ENCODE measurements at places on chromosomes 3 and 15.

DNA sequence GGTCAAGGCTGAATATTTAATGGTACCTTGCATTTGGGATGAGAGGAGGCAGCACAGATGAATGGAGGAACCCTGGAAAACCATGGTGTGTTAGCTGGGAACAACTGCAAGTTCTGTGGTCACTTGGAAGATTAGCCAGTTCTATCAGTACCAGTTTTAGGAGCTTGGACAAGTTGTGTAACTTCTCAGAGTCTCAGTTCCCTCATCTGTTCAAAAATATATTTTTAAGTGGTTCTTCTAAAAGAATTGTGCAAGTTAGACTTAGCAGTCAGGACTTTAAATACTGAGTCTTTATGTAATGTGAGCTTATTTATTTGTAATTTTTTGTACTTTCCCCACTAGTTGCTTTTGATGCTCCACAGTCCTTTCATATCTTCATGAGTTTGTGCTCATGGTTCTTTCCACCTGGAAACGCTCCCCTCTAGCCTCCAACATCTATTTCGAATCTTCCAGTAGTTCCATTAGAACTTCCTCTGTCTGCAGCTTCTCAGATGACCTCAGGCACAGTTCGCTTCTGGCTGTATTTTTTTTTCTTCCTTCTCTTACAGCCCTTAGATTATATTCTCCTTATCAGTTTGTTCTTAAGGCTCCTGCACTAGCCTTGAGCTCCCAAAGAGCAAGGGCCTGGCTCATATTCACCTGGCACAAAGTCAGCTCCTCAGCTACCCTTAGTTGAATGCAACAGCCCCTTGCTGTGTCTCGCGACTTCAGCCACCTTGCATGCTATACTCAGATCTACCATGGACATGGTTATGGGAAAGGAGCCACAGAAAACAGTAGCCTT, 27.1 kb downstream of the ITPR1 start:
- DNase-seq, result no peak

GRCh38 chr3:113758389-113759024, 11.7 kb downstream of the ATP6V1A start:
- no peak for DNase-seq

DNA sequence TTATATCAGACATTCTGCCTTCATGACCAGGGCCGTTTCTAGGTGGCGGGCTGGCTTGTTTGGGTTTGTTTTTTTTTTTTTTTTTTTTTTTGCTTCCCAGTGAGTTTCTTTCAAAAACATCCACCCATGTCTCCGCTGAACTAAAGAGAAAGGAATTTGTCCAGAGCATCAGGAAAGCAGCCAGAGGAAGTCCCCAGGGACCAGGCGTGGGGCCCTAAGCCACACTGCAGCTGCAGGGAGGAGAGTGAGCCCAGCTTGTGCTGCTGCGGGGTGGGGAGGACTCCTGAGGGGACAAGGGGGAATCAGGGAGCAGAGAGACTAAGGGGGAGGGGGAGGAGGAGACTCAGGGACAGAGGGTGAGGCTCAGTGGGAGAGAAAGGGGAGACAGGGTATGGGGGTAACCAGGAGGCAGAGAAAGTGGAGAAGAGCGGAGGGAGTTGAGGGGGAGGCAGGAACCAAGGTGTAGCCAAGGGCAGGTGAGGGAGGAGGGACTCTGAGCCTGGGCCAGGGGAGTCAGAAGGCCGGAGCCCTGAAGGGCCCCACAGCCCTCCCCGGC, 49.5 kb downstream of the CYP11A1 start:
- no peak for DNase-seq

- no peak for DNase-seq
Observed at GRCh38 chr3:52084954-52085680, 28.7 kb upstream of the DUSP7 start.

- DNase-seq, result no peak
Observed at GRCh38 chr15:70257047-70257446, 159.3 kb upstream of the TLE3 start.

GRCh38 chr15:75136118-75136517, 65.6 kb upstream of the C15orf39 start:
- DNase-seq, result no peak

DNA sequence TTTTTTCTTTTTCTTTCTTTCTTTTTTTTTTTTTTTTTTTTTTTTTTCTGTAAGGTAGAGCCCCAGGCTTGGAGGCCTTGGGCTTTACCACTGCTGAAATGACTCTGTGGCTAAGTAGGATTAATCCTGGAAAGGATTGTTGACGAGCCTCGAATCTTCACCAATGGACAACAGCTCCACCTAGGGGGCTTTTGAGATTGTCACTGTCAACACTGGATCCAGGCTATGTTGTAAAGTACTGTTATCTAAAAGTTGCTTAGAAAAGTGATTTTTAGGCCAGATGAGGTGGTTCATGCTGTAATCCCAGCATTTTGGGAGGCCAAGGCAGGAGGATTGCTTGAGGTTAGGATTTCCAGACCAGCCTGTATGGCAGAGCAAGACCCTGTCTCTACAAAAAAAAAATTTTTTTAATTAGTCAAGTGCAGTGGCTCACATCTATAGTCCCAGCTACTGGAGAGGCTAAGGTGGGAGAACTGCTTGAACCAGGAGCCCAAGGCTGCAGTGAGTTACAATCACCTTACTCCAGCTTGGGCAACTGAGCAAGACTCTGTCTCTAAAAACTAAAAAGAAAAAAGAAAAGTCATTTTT, 41.6 kb downstream of the KLHL18 start:
- peak; percentile 12 for DNase-seq

DNA sequence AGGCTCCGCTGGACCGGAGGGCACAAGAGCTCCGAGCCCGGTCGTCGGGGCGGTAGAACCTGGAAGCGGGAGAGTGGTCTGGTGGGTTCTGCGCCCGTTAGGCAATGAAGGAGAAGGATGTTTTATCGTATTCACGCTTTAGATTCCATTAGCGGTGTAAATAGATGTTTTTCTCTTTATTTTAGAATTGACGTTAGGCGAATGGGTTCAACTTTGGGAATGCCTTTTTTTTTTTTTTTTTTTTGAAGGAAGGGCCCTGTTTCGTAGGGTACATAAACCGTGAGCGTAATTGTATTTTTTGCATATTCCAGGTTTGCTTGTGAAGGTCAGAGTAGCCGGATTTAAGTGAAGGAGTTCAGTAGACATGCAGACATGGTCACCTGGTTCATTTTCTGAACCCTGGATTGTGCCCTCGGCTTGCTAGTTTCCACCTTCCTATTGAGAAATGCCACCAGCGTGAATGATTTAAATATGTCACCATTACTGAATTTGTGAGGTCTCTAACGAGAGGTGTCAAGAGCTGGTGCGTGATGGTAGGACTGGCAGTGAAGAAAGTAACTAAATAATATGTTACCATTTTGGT, 808 bp downstream of the RBM6 start:
- no peak for DNase-seq

DNA sequence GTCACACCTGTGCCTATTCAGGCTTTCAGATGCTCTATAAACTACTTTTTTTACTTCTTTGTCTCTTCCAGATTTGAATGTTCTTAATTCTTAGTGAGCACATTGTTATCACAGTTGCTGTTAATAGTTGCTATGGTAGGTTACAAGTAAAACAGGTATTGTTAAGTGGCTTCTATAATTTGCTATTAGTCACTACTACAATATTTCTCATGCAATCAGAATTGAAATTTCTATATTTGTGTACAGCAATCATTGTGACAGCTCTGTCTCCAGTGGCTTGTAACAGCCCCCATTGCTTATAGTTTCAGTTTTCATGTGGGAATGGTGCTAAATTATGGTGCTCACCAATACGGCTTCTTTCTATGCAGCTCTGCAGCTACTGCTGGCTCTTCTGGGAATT, 318.4 kb upstream of the GOLIM4 start:
- DNase-seq, result no peak

GRCh38 chr3:119401069-119401468, 62.3 kb downstream of the TMEM39A start:
- no peak for DNase-seq

GRCh38 chr3:52493232-52494017, 1.7 kb upstream of the STAB1 start:
- DNase-seq, result no peak

- DNase-seq, result no peak
Observed at GRCh38 chr3:15332405-15333098, at the start of gene SH3BP5. TSS of gene SH3BP5 (minus strand) at chr3:15332586. CDS start at chr3:15332408, 178 bp downstream.

DNA sequence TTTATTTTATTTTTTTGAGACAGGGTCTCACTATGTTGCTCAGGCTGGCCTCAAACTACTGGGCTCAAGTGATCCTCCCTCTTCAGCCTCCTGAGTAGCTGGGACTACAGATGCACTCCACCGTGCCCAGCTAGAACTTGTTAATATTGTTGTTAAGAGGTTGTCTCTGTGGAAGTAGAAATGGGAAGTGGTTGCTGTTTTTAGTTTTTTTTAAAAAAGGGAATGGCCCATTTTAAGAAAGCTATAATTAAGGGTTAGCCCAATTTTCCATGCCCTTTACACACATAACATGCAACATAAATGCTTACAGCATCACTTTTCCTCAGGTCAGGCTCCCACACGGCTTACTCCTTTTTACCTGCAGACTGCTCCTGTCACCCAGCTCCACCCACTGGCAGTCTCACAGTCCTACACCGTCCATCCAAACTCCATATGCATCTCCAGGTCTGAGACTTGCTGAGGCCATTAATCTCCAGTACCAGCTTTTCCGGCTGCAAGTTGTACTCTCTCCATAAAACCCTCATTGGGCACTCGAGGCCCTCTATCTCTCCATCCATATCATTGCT, 19.8 kb downstream of the MORC1 start:
- DNase-seq, result peak; percentile 15

DNA sequence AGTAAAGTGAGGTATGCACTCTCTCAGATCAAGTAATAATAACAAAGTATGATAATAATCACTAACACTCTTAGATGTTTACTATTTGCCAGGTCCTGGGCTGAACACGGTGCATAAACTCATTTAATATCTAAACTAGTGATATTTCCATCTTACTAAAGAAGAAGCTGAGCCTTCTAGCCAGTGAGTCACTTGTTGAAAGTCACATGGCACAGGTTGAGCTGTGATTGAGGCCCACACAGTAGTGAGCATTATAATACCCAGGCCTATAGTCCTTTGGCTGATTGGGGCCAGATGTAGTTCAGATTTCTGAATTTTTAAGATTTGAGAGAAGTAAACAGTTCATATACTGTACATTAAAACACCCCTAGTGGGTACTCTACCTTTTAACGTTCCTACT, 93.2 kb upstream of the CCDC80 start:
- DNase-seq, result no peak

- no peak for DNase-seq
Observed at GRCh38 chr15:76151599-76151974, 91.8 kb downstream of the TMEM266 start.

- no peak for DNase-seq
Observed at GRCh38 chr3:115052906-115053305, 94.2 kb downstream of the ZBTB20 start.

GRCh38 chr3:132593947-132594323, 3.1 kb upstream of the ACKR4 start:
- DNase-seq, result no peak

DNA sequence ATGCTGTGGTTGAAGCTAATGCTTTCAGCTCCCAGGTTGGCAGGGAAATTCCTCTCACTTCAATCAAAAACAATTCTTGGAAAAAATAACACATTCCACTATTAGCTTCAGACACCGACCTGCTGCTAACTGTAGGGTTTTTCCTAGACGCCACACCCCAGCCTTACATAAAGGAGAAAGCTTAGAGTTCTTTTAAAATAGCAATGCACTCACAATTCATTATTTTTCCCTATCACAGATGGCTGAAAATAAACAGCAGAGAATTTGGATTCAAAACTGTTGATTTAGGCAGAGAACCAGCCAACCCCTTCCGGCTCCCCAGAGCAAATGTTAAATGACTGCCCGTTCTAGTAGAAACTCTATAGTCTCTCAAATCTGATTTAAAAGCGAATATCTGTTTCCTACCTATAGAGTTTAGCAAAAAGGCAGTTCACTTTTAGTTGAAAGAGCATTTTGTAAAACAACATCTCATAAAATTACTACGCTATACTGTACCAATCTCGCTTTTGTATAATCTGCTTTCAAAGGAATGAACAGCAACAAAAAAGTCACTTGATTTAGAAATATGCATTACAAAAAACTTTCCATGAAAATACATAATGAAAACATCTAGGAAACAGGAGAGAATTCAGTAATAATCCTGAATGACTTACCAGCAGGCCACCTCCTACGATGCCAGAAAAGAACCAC, 586 bp downstream of the TM4SF1 start:
- no peak for DNase-seq

GRCh38 chr3:61805510-61806080, 244.2 kb downstream of the PTPRG start:
- no peak for DNase-seq

DNA sequence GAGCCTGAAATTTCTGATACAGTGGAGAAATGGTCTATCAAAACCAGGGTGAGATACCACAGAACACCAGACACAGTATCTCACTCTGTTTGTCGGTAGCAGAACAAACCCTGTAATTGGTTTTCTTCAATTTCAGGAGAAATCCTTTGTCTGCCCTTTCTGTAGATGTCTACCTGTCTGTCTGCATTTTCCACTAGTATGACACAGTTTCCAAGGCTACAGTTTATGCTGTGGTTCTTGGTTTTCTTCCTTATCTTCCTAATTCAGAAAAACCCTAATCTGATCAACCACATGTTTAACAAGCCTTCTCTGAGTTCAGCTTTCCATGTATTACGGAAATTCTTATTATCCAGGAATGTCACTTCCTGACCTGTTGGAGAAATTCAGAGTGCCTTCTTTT, 70.8 kb downstream of the SCN11A start:
- DNase-seq, result no peak

GRCh38 chr3:66567077-66567476, 66.3 kb upstream of the LRIG1 start:
- DNase-seq, result no peak

DNA sequence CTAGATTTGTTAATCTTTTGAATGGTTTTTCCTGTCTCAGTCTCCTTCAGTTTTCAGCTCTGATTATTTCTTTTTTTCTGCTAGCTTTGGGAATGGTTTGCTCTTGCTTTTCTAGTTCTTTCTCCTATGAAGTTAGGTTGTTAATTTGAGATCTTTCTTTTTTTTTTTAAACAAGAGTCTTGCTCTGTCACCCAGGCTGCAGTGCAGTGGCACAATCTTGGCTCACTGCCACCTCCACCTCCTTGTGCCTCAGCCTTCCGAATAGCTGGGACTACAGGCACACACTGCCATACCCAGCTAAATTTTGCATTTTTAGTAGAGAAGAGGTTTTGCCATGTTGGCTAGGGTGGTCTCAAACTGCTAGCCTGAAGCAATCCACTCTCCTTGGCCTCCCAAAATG, 56.7 kb downstream of the UQCC5 start:
- DNase-seq, result no peak

GRCh38 chr15:98169551-98169950, 209.0 kb downstream of the ARRDC4 start:
- no peak for DNase-seq

DNA sequence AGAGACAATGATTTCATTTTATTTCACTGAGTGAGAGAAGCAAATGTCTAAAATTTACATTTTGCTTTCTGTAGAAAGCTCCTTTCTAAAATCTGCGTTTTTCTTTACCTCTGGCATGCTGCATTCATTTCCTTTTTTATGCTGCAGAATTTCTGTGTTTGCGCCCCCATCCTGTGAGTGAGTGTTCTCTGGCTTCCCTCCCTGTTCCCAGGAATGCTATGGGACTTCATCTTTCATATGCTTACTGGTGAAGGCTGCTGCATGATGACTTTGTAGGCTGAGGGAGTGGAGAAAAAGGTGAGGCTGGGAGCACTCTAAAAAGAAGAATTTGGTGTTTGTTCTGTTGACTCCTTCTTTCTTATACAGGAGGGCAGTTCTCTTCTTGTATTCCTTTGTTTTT, 7.7 kb upstream of the TMC3 start:
- DNase-seq, result no peak

Measured in NCI-H748 treated with DMSO at 0.1 percent for 48 hours (cell line).